ENCODE measurements at places on chromosomes 16 and 17. TPM values are rescaled to one million over a fixed set of nuclear protein-coding genes. Genes with fewer than 3 reads are reported as not detected.

- DNase-seq, result no peak
Observed at GRCh38 chr16:68564382-68564985, 25.4 kb downstream of the ZFP90 start.

DNA sequence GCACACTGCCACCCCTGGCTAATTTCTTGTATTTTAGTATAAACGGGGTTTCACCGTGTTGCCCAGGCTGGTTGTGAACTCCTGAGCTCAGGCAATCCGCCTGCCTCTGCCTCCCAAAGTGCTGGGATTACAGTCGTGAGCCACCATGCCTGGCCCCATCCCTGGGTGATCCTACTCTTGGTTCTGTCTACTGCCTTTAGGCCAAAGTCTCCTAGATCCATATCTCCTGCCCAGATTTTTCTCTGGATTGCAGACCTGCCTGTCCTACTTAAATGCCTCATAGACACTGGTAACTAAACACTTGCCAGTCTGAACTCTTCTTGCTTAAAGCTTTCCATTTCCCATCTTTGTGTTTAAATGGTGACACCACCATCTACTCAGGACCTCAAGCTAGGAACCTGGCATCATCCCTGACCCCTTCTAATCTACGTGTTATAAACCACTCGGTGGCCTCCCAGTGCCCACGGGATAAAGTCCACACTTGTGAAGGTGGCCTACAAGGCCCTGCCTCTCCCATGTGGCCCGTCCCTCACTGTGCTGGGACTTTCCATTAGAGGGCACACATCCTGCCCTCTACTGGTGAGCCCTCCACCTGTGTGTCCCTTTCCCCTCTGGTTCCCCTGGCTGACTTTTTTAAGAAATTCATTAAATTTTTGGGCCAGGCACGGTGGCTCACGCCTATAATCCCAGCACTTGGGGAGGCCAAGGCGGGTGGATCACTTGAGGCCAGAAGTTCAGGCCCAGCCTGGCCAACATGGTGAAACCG lies 51.1 kb downstream of the USP43 start:
- no peak for DNase-seq

DNA sequence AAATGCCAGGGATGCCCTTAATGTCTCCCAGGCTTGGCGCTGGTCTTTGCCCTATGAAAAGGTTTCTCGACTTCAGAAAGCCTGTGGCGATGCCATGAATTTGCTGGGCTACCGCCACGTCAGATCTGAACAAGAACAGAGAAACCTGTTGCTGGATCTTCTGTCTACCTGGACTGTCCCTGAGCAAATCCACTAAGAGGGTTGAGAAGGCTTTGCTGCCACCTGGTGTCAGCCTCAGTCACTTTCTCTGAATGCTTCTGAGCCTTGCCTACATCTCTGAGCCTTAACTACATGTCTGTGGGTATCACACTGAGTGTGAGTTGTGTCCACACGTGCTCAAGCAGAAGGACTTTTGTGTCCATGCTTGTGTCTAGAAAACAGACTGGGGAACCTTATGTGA lies 11.4 kb downstream of the CHST4 start:
- peak; percentile 54 for DNase-seq

GRCh38 chr17:49151996-49152395 lies 19.4 kb downstream of the B4GALNT2 start:
- DNase-seq, result no peak

DNA sequence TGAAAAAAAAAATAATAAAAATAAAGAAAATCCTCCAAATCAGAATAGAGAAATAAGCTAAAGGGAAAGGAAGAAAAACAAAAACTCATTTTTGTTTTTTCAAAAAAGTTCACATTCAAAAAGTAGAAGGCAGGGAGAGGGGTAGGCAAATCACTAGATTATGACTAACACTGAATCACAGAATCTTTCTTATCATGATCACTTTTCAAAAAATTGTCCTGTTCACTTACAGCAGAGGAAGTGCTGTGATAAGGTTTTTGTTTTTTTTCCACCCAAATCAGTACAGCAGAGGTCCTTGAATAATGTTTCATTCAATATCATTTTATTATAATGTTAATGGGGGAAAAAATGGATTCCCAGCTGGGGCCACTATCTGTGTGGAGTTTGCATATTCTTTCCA lies 106.4 kb downstream of the CA4 start:
- no peak for DNase-seq

GRCh38 chr17:69898601-69899000 lies 176.4 kb upstream of the KCNJ16 start:
- no peak for DNase-seq

KRTAP3-2 gene
- not detected for total RNA-seq

- no peak for DNase-seq
Observed at GRCh38 chr17:33267271-33267790, 25.8 kb downstream of the ASIC2 start.

RAB37 gene
- total RNA-seq, result 2.1 TPM

- no peak for DNase-seq
Observed at GRCh38 chr16:83458612-83459011, 349.2 kb upstream of the HSBP1 start.

All from glutamatergic neuron (in vitro differentiated cells).